ENCODE measurements at places on chromosomes 7 and 10. TPM values are rescaled to one million over a fixed set of nuclear protein-coding genes. Genes with fewer than 3 reads are reported as not detected.

DNA sequence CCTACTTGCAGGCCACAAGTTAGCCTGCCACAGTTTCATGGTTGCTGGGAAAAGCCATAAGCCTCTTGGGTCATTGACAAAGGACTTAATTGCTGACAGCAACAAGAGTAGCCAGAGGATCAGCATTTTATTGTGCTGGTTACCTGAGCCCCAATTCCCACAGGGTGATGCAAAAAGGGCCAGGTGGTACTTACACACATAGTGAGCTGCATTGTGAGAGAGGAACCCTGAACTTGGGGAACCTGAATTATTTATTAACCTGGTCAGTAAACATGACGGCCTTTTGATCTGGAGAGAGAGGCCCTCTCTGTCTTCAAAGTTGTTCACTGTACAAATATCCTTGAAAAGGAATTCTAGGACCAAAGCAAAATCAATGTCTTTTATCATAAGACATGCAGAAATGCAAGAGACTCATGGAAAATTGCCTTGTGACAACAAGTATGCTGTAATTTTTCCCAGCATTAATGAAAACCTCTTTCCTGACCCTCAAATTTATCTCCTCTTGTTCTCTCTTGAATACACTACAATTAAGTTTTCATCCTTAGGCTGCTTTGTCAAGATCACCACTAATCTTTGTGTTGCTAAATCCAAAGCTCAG, 102.9 kb upstream of the PHYHIPL start:
- DNase-seq: no peak

GRCh38 chr10:78139341-78139740, 105.7 kb downstream of the RPS24 start:
- DNase-seq: peak; percentile 36

DNA sequence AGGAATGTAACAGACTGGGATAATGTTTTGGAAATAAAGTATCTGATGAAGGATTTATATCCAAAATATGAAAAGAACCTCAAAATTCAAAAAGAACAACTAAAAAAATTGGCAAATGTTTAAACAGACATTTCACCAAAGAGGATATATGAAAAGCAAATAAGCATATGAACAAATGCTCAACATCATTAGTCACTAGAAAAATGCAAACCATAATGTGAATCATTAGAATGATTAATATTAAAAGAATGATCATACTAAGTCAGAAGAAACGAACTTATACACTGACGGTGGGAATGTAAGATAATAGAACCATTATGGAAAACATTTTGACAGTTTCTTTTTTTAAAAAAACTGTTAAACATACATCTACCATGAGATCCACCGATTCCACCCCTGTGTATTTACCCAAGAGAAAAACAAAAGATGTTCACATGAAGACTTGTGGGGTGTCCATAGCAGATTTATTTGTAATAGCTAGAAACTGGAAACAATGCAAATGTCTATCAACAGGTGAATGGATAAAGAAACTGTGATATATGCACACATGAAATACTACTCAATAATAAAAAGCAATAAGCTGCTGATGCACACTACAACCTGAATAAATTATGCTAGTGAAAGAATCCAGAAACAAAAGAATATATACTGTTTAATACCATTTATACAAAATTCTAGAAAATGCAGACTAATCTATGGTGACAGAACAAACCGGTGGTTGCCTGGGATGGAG, 35.7 kb downstream of the PRKG1 start:
- no peak for DNase-seq

GRCh38 chr7:124284937-124285336, 252.1 kb upstream of the TMEM229A start:
- no peak for DNase-seq

DNA sequence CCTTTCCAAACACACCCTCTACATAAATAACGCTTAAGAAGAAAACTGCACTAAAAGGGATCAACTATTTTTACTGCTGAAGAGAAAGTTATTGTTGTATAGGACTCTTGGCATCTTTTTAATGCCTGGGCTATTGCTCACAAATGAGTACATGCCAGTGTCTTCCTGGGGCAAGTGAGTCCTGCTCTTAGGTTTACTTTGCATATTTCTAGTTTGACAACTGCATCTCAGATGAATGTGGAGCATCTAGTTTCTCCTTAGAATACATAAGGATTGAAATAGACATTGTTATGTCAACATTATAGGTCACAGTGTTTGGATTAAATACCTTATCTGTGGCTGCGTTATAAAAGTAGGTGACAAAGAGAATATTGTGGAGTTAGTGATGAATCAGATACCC, 44.5 kb downstream of the PSMC2 start:
- no peak for DNase-seq

GRCh38 chr10:62632071-62632809, 172.3 kb upstream of the ADO start:
- no peak for DNase-seq

DNA sequence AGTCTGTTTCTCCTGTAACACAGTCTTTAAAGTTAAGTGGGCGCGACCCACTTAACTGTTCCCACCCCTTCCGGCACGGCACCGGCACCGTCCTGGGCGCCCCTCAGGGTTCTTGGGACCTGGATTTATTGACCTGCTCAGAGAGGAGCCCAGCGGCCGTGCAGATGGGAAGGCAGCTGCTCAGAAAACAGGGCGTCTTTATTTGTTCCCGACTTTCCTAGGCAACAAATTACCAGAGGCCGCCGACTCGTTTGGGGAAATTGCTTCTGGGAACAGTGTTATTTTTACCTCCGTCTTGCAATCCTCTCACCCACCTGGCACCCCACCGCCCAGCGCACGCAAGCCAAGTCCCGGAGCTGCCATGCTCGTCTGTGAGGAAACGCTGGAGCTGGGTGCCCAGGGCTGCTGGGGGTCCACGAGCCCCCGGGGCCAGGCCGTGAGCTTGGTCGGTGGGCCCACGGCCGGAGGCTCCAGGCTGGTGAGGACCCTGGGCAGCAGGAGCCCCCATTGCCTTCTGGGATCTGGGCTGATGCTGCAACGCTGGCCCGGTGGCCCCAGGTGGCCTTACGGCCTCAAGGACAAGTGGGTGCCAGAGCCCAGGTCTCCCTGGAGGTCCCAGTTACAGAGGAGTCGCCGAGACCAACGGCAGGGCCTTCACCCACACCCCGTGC, 14.9 kb upstream of the ADGRA1 start:
- DNase-seq: no peak

DNA sequence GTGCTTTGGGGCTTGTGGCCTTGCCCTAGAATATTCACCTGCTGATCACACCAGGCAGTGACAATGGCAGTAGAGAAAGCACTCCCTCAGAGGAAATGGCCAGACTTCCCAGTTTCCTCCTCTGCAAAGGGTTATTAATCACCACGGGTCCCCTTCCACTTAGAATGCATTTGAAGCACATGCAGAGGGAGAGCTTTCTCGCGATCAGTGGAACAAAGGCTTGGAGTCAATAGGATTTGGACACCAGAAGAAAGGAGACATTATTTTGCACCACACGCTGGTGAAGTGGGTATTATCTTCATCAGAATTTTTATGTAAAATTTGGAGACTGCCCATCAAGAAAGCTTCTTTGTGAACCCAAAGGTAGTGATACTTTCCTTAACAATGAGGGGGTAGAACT, 35.4 kb upstream of the INHBA start:
- no peak for DNase-seq

DNA sequence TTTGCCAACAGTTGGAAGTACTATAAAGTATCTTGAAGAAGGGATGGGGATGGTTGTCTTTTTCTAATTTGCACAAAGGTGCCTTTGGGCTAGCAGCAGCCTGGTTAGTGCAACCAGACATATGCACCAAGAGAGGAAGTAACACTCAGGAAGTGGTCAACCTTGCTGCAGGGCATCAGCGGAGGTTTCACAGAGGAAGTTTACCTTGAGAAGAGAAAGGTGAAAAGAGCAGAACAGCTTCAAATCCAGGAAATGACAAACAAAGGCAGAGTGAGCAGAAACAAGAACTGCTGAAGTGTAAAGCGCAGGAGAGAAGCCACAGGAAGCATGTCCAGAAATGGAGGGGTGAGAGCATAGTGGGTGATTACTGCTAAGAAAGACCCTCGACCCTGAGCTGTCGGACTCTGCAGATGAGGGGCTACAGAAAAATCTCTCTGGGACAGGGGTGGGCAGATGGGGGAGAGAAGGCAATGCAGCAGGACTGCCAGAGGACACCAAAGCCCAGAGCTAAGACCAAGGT, 66.9 kb downstream of the STK17A start:
- no peak for DNase-seq

DNA sequence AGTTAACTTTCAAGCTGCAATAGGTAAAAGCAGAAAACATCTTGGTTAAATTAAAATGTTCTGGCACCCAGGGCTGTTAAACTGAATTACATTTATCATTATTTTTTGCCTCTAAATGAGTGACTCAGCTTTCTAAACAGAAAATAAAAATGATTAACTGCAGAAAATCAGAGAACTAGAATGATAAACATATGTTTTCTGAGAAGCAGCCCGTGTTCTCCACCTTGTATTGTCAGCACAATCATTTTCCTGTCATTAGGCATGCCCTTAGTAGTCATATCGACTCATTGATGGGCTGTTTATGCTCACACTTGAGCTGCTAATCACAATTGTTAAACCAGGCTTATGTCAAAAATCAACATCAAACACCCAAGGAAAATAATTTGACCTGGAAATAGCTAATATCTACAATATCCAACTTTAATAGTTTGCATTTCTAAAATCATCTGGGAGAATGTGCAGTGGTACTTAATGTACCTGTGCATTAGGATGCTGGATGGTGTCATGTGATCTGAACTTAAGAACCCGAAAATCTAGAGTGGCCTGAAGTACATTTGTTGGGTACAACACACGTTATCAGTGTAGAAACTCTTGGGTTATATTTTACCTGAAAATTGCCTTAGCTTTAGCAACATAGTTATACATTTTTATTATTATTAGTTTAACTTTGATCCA, 2.3 kb downstream of the MDFIC start:
- DNase-seq: no peak

GRCh38 chr7:152923711-152924110, 164.2 kb downstream of the ACTR3B start:
- DNase-seq: no peak

GRCh38 chr10:2990764-2991163, 76.6 kb upstream of the PFKP start:
- no peak for DNase-seq

DNA sequence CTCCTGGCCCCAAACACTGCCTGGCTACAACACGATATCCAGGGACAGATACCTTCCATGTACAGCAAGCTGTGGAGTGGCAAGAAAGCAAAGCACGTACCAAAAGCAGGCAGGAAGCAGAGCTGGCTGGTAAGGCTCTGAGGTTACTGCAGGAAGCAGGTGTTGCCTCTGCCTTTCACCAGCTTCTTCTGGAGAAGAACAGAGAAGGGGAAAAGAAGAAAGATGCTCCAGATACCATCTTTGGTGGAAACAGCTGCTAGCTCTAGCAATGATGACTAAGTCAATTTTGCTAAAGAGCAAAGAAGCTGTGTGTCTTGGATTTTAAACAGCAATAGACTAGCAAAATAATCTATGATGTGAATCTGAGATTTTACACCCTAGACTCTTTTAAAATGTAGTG, 34.9 kb upstream of the PRSS1 start:
- no peak for DNase-seq

- no peak for DNase-seq
Observed at GRCh38 chr7:79340212-79340611, 113.3 kb downstream of the MAGI2 start.

- DNase-seq: no peak
Observed at GRCh38 chr7:37570145-37570544, 113.4 kb upstream of the GPR141 start.

GRCh38 chr10:15877836-15878576, 17.7 kb upstream of the MINDY3 start:
- DNase-seq: no peak

- DNase-seq: no peak
Observed at GRCh38 chr7:114531326-114531725, 116.7 kb downstream of the FOXP2 start.

DNA sequence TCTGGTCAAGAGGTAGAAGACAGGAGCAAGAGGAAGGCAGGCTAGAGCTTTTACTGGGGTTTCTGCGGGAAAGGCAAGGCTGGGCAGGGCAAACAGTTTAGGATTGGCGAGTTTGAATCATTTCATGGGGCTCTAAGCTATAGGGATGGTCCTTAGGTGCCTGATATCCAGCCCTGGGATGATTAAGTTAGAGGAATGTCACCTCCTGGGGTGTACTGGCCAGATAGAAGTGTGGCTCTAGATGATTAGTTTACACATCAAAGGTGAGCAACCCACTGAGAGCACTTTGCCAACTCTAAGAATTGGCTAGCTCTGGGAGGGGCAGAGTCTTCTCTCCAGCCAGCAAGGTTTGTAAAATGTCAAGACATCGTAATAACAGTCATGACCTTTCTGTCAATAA, 52.4 kb downstream of the ZNF365 start:
- DNase-seq: no peak

DNA sequence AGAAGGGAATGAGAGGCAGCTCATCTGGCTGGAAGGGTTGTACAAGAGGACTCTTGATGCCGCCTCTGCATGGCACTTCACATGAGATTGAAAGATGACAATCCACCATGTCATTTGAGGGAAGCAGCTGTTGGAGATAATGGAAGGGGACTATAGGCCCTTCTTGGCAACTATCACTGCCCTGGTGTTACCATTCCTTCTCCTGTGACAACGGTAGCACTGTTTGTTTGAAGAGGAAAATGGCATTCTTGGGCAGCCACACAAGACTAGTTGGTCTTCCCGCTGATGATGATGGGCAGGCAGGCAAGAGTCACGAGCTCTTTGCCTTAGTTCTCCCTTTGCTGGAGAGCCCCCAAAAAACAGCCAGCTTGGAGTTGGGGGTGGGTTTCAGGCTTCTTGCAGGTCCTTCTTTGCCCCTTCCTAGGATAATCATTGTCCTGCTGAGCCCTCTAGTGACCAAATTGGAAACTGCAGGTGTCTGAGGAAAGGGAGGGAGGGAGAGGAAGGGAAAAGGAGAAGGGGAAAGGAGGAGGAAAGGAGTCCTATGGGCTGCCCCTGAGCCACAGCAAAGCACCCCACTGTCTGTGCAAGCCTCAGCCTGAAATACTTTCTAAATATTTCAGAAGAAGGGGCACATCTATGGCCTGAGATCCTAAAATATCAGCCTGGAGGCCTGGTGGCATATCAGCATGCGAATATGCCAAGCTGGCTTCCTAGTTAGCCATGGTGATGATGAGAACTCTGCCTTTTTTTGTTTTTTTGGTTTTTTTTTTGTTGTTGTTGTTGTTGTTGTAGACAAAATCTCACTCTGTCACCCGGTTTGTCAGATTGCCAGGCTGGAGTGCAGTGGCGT, 165.6 kb upstream of the KMT2E start:
- peak; percentile 66 for DNase-seq

The GRM3 gene
- 0.08 TPM for total RNA-seq

The LEP gene
- not detected for total RNA-seq

The UPK3BL1 gene
- 4.4 TPM for total RNA-seq

The EN2 gene
- total RNA-seq: under 0.01 TPM

The ADRB1 gene
- 0.05 TPM for total RNA-seq

The JCAD gene
- 1.1 TPM for total RNA-seq

The AKR1C8 gene
- total RNA-seq: 28.5 TPM

The TAS2R5 gene
- 0.51 TPM for total RNA-seq

The TCAF2 gene
- 2.3 TPM for total RNA-seq

The CPA5 gene
- total RNA-seq: not detected

The GSTO2 gene
- 4.6 TPM for total RNA-seq

Data from liver (tissue), 10 donors.